Bronchial epithelial cell (primary cell): ENCODE measurements at places on chromosomes 5 and 9.
A peak's percentile ranks its signal among the peaks of the same experiment; 100 is the strongest.

DNA sequence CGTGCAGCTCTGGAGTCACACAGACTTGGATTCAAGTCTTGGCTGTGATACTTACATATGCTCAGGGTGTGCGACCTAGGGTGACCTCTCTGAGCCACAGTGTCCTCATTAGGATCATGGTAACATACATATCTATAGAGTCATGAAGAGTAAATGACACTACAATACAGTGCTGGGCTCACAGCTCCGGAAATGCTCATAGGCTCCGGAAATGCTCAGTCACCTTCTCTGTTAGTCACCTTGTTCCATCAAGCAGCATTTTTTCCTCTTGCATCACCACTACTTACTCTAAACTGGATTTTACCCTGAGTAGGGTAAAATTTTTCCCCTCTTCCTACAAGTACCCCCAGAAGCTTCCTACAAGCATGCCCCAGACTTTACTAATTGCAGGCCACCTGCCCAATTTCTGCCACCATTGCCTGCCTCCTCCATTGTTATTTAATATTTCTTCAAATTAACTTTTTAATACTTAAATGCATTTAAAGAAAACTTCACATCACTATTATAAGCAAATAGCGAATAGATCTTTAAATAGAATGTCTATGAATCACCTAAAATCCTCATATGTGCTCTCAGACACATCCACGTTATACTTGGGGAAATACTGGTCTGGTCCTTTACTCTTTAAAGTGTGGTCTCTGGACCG, 147.6 kb upstream of the SPRY4 start:
- DNase-seq: peak; percentile 97

DNA sequence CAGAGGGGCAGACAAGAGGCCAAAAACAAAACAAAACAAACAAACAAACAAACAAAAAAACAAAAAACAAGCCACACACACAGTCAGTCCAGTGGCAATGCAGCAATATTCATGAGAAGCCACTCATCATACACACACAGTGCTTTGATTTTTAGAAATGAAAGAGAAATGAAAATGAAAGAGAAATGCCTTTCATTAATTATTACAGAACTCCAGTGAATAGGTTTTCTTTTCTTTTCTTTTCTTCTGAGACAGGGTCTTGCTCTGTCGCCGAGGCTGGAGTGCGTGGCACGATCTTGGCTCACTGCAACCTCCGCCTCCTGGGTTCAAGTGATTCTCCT, 36.9 kb downstream of the SPRY4 start:
- no peak for DNase-seq

DNA sequence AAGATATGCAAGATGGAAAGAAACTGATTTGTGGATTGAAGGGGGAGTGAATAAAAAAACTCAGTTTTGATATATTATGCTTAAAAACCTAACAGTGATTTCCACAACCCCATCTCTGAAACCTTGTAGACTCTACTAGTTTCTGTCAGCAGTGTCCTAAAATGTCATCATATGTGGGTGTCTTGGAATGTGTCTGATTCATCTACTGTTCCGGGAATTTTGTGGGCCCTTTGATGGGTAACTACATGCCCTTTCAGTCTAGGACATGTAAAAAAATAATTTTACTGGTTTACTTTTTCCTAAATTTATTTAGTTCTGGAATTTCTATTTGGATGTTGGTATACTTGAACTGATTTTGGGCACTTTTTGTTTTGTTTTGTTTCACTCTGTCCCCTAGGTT, 118.9 kb upstream of the NMUR2 start:
- peak; percentile 13 for DNase-seq

DNA sequence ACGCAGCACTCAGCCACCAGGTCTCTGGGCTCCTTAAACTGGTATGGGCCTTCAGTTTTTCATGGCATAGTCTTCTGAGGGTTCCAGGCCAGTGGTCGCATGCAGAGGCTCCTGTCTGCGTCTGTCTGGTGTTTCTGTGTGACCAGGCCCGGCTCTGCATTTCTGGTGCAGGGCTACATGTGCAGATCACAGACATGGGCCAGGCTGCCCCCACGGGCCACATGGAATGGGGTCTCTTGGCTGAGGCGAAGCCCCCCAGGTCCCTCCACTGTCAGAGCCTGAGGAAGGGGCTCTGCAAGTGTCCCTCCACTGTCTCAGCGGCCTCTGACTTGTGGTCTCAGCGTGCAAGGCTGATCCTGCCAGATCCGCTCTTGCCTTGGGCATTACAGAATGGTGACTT, 15.6 kb upstream of the CARD19 start:
- no peak for DNase-seq

DNA sequence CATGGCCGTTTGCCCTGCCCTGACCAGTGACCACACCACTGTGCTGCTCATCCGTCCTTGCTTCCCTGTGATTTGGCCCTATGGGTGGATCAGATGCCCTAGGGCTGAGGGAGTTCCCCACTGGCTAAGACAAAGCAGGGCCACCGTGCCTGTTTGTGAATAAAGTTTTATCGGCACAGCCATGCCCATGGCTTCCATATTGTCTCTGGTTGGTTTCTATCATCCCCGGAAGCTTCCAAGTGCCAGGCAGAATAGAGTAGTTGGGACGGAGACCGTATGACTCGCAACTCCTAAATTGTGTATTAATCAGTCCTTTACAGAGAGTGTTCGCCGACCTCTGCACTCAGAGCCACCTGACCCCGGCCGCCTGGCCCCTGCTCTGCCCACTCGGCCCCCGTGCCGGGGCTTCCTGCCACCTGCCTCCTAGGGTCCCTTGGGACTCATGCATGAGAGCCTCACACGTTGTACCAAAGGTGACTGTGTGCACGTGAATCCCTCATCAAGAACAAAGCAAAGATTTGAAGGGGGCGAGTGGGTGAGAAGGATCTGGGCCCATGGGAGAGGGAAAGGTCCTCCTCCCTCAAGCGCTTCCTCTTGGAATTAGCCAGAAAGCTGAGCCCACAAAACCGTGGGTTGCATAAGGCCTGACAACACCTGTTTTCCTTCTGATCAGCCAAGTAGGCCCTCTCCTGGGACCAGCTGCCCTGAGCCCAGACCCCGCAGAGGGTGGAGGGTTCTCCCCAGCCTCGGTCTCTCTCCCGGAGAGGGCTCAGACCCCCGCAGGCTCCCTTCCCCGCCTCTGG, 11.7 kb upstream of the FCN2 start:
- no peak for DNase-seq

DNA sequence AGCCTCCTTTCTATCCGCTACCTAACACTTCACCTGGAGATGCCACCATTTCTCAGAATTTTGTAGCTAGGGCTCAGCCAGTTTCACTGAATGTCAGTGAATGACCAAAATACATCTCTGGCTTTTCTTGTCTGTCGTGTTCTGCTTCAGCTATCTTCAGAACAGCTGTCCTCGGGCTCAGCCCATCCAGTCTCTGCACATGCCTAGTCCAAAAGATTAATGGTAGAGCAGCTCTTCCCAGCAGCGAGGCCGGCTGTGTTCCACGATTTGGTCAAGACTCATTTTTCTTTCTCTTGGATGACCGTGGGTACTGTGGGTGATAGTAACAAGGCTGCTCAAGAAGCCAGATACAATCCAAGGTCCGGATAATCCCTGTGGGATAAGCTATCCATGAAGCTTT, 342.8 kb downstream of the GABRG2 start:
- DNase-seq: no peak

GRCh38 chr9:80493258-80493657, 921.5 kb downstream of the TLE4 start:
- DNase-seq: no peak

DNA sequence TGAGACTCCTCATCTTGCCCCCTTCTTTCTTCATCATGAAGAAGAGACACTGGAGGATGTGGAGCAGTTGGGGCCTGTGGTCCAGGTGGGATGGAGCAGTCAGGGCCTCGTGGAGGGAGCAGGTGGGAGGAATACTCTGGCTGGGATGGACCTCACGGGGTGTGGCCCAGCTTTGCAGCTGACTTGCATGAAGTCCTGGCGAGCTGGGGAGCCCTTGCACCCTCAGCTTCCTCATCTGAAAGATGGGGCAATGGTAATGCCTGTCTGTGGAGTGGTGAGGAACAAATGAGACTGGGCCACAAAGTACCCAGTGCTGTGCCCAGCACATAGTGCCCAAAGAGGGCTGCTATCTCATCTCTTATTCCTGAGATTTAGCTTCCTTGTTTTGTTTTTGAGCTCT, 91.5 kb downstream of the DAB2IP start:
- DNase-seq: no peak

- DNase-seq: peak; percentile 53
Observed at GRCh38 chr5:91225848-91226686, 157.1 kb downstream of the ARRDC3 start.

DNA sequence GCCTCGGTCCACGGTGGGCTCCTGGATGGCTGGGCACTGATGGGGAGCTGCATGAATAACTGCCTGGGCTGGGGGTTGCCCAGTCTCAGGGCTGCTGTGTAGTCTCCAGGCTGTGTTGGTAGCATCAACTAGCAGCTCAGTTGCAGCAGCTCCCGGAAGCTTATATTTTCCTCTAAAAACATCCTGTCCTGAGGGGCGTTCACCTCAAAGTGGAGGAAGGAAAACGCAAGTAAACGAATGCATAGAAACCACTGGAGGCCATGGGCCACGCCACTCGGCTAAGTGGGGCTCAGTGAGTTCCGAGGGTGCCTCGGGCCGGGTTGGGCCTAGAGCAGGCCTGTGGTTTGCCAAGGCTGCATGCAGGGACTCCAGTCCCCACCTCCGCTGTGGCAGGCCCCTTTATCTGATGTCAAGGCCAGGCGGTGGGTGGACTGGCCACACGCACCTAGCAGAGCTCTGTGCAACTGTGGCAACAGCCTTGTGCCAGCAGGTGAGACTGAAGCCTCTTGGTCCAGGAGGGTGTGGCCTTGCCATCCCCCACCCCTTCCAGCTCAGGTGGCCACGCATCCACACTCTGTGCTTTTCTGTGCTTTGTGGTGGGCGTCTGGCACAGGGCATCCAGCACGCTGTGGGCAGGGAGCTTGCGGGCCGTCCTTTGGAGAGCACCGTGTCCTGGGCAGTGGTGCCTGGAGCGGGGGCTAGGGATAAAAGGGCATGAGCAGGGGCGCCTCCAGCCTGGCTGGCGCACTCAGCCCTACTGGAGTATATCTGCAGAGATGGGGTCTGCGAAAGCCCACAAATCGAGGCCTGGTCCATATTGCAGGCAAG, 15.1 kb downstream of the TCF7 start:
- no peak for DNase-seq

GRCh38 chr9:105361873-105362272, 86.0 kb upstream of the FSD1L start:
- no peak for DNase-seq

- peak; percentile 70 for DNase-seq
Observed at GRCh38 chr5:89011778-89012711, 129.1 kb upstream of the MEF2C start.
